Activated CD8-positive, alpha-beta memory T cell treated with anti-CD3 and anti-CD28 coated beads for 1 hour (primary cell): ENCODE measurements at places on chromosomes 6 and 20.

DNA sequence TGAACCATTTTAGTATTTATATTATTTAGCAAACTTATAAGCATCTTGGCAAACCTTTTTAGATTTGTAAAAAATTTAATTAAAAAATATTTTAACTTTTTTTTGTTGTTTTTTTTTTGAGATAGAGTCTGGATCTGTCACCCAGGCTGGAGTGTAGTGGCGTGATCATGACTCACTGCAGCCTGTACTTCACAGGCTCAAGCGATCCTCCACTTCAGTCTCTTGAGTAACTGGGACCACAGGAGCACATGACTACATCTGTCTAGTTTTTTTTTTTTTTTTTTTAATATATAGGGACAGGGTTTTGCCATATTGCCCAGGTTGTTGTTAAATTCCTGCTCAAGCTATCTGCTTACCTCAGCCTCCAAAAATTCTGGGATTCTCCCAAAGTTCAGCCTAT lies 161.1 kb downstream of the EYS start:
- DNase-seq, result no peak

DNA sequence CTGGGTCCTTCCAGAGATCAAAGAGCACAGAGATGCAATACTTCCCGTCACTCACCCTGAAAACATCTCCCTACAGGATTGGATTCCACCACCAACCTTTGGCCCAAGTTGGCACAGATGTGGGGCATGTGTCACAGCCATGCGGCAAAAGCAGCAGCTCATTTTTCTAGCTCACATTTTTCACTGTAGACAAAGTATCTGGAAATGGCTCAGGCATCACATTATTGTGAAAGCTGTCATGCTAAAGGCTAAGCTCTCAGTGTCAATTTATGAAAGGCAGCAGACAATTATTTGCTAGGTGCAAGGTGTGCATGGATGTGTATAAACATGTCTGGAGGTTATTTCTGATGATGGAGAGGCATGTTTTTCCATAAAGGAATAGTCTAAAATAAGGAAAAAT lies 248.8 kb upstream of the PRND start:
- DNase-seq, result no peak

DNA sequence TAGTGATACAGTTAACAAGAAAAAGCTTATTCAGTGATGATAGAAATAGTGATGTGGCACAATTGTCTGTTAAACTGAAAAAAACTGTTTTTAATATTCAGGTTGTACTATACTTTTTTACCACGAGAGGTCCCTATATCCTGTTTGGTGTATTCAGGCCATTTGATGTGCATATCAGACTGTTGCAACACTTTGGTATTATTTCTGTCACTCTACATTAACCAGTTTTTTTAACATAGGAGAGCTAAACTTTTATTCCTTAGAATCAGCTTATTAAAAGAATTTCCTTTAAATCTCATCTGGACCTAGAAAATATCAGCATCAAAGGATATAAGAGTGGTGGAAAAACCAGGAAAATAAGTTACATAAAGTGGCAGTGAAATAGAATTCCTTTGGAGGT lies 36.8 kb downstream of the TSPYL4 start:
- DNase-seq, result no peak

DNA sequence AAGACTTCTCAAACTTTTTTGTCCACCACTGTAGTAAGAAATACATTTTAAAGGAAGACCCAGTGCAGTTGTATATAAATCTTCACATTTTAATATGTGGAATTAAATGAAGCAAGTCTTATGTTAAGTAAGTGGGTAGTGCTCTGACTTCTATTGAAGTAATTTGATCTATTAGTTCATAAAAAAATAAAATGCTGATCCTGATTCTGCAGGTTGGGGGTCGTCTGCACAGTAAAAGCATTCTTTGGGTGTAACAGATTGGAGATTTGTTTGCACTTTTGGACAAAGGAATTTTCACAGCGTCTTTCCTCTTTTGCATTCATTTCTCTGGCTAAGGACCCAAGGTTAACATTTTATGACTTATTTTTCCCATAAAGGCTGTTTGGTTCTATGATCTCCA lies 106.8 kb downstream of the RNF144B start:
- DNase-seq, result no peak

GRCh38 chr6:37225350-37226169 lies 32.0 kb upstream of the TBC1D22B start:
- DNase-seq, result no peak

- no peak for DNase-seq
Observed at GRCh38 chr6:100307561-100307960, 157.2 kb downstream of the SIM1 start.

- no peak for DNase-seq
Observed at GRCh38 chr6:14135893-14136539, 18.4 kb downstream of the CD83 start.

- no peak for DNase-seq
Observed at GRCh38 chr20:30486103-30486478, 771.4 kb upstream of the DEFB115 start.

DNA sequence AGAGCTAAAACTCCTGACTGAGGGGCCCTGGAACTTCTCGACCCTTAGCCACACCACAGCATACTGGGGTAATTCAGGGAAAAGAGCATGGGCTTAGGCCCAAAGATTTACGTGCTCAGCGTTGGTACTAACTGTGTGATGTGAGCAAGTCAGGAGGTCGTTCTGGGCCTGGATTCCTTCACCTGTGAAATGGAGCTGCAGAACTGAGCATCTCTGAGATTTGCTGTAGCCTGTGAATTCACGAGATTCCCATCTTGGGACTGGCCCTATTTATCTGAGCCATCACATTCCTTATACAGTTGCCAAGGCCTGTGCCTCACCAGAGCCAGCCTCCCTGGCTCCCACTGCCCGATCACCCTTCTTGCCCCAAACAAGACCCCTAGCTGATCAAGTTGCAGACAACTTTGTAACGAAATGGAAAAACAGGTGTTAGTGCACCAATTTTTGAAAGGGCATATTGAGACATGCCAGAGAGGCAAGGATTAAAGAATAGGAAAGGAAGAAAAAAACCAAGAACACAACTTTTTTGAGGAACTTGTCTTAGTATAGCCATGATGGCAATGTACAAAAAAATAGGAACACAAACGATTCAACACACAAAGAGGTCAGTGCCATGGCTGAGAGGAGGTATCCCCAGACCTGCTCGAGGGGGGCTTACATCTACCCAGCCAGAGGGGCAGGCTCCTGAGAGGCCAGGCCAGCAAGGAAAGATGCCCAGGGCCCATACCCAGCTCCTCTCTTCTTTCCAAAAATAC lies 323.0 kb upstream of the JARID2 start:
- no peak for DNase-seq

DNA sequence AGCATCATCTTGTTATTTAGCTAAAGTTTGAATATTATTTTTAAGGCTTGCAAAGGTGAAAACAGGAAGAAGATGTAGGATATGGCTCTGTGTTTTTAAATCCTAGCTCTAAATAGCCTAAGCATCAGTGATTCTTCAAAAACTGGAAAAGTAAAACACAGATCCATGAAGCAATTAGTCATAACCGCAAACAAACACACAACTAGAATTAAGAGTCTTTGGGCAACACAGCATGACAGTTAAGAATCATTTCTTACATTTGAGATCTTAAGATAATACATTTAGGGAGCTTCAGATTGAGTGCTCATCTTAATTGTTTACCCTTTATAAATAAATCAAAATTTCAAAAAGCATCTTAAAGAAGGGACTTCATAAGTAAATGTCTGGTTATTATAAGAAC lies 115.8 kb upstream of the MAP7 start:
- no peak for DNase-seq

- peak; percentile 36 for DNase-seq
Observed at GRCh38 chr6:22062807-22063408, 233.9 kb downstream of the PRL start.

GRCh38 chr6:137791281-137792159 lies 75.5 kb upstream of the TNFAIP3 start:
- no peak for DNase-seq

- DNase-seq, result no peak
Observed at GRCh38 chr20:23456409-23456808, 3.7 kb upstream of the CST11 start.

- DNase-seq, result no peak
Observed at GRCh38 chr6:35293681-35294080, 3.9 kb upstream of the DEF6 start.

- no peak for DNase-seq
Observed at GRCh38 chr6:53833155-53833554, 38.4 kb downstream of the LRRC1 start.

- DNase-seq, result no peak
Observed at GRCh38 chr20:6583134-6583738, 184.2 kb upstream of the BMP2 start.

DNA sequence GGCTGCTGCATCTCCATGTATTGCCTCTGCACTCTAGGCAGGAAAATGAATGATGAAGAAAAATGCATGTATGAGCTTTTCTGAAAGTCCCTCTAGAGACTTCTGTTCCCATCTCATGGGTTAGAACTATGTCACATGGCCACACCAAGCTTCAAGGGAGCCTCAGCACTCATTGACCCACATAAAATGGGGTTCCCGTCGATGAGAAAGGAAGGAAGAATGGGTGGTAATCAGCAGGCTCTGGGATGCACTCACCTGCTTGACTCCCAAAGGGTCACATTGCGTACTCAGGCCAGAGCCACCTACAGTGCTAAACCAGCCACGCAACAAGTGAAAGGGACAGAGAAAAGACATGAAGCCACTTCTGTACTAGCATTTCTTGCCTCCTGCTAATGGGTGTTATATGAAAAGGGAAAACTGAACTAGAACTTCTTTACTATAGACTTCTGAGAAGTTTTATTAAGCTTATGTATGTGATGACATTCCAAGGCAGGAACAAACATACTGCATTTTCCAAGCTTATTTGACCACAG lies 95.8 kb upstream of the GCM1 start:
- DNase-seq, result no peak

GRCh38 chr6:4253604-4254231 lies 118.3 kb upstream of the ECI2 start:
- no peak for DNase-seq

DNA sequence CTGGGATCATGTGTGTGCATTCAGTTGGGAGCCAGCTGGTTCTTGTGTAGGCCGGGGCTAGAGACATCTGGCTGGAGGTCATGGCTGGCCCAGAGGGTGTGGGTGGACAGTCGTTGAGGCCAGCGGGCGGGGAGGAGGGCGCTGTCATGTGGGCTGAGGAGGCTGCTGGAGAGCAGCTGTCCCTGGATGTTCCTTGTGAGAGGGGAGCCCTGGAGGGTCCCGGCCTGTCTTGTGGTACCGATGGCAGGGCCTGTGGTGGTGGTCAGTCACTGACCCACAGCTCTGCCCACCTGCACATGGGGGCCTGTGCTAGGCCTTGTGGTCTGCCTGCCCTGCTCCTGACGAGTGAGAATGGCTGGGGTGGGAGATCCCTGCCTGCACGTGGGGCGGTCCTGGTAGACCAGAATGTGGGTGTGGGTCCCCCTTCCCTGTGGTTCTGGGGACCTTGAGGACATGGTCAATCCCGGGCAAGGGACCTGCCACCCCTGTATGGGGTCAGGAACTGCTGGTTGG lies 1.9 kb upstream of the C20orf204 start:
- no peak for DNase-seq

DNA sequence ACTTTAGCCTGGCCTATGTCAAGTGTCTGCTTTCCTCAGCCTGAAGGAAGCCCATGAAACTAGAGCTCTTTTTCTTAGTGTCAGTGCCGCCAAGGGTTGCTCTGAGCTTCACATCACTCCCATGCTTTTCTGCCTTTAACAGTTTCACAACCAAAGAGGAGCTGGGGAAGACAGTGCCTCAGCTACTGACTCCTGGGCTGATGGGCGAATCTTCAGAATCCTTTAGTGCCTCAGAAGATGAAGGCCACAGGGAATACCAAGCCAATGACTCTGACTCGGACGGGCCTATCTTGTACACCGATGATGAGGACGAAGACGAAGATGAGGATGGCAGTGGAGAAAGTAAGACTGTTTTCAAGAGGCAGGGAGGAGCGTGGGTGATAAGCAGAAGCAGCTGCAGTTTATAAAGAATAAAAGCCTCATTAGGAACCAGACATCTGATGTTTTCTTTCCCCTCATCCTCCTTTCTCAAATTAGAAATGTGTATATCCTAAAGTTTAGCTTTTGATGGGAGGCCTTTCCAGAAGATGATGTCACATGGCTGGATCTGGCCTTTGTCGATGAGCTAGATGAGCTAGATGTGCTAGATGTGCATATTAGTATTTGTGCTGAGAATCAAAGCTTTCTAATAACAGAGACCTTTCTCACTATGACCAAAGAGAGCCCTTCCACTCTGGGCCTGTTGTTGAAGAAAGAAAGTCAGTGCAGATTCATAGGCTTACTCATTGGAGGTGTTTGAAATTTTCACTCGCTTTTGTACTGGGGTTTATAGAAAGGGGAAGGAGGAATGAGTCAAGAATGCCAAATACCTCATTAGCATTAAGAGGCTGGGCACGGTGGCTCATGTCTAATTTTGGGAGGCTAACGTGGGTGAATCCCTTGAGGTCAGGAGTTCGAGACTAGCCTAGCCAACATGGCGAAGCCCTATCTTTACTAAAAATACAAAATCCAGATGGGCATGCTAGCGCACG lies 70.7 kb upstream of the LTV1 start:
- DNase-seq, result no peak

- DNase-seq, result no peak
Observed at GRCh38 chr6:11538819-11539468, 1.4 kb downstream of the TMEM170B start.

DNA sequence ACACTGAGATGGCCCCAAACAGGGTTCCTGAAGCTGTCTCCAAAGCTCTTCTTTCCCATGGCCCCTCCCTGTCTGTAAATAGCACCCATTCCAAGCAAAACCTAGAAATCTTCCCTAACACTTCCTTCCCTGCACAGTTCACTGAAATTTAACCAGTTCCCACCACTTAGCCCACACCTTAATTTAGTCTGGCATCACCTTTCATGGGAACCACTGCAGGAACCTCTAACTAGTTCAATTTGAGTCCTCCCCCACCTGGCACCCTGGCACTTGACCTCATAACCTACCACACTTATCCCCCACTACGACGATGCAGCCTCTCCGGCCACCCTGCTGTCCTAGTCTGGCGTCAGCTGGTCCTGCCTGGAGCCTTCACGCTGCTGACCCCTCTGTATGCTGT lies 278.7 kb downstream of the GMDS start:
- no peak for DNase-seq

- DNase-seq, result no peak
Observed at GRCh38 chr6:37109714-37110499, 60.0 kb upstream of the PIM1 start.

GRCh38 chr6:37783025-37783855 lies 36.3 kb upstream of the ZFAND3 start:
- DNase-seq, result no peak

DNA sequence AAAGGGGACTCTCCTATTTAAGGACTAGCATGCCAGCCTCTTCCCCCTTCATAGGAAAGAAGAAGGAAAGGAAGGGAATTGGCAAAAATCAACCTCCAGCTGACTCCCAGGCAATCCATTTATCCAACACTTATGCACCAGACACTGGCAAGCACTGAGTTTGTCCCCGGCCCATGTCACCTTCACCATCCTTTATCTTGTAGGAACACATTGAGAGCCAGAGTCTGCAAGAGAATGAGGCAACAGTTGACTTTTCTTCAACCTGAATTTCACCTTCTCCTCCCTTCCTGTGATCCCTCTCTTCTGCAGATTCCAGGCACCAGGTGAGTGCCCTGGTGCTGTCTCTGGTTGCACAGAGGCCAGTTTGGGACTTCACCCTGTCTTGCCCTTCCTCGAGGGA lies 264.3 kb upstream of the ECI2 start:
- DNase-seq, result no peak

- DNase-seq, result no peak
Observed at GRCh38 chr6:50842861-50843384, 24.3 kb downstream of the TFAP2B start.

- DNase-seq, result no peak
Observed at GRCh38 chr6:128655978-128656498, 135.6 kb upstream of the PTPRK start.

GRCh38 chr6:33314943-33315792 lies 1.3 kb upstream of the TAPBP start:
- no peak for DNase-seq
